ENCODE measurements at places on chromosomes 1 and 21.

- DNase-seq, result no peak
These were observed 35.1 kb upstream of the RGS7 start for GRCh38 chr1:241391926-241392710.

DNA sequence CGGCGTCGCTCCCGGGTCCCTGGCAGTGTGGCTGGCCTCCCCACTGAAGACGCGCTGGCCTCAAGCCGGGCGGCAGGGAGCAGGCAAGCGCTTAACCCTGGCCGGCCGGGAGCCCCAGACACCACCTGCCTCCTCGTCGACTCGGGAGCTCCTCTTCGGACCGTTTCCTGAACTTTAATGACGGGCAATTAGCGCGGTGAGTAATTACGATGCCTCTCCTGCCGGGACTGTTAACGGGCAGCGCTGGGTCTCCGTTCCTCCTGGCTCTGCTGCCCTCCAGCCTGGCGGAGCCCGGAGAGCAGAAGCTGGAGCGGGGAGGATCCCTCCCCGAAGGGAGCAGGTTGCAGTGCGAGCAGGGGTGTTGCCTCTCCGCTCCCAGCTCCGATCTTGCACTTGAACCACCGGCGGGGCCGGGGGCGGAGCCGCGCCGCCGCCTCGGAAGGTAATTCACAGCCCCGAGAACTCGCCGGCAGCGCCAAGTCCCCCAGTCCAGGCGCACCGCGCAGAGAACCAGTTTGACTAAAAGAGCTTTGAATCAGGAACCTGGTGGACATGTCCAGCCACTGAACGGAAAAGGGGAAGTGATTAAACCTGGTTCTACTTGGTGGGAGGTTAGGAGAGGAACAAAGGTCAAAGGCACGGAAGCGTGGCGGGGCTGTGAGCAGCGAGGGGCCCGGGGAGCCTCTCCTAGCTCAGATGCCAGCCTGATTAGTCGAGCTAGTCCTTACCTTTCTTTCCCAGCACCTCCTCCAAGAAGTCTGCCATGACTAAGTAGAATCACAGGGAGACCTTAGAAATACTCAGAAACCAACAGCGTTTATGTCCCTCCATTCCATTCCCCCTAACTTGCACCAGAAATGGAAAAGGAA, 18.3 kb upstream of the PLEKHA6 start:
- DNase-seq, result no peak

- no peak for DNase-seq
These were observed 42.3 kb downstream of the DUSP10 start for GRCh38 chr1:221699577-221699976.

GRCh38 chr1:225635649-225636048, 17.3 kb downstream of the ENAH start:
- no peak for DNase-seq

- DNase-seq, result no peak
These were observed 8.2 kb downstream of the GOLPH3L start for GRCh38 chr1:150688763-150689162.

GRCh38 chr1:76012341-76013205, 62.0 kb upstream of the ST6GALNAC3 start:
- no peak for DNase-seq

DNA sequence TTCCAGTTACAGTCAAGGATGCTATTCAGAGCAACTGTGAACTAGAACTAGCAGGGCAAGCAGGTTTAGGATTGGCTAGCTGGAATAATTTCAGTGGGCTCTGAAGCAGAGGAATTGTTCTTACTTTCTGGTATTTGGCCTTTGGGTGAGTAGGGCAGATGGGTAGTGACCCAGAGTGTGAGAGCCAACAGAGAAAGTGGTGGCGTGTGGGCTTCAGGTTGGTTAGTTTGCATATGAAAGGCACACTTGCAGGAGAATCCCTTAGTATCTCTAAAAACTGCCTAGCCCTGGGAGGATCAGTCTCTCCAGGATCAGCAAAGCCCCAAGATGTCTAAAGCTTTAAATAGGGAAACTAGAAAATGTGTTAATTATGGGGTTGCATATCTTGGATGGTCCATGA, 67.6 kb upstream of the LRRC8B start:
- DNase-seq, result no peak

GRCh38 chr1:172180501-172181285, 239.8 kb upstream of the C1orf105 start:
- DNase-seq, result peak; percentile 13

GRCh38 chr1:91937613-91938012, 11.6 kb upstream of the BRDT start:
- DNase-seq, result no peak

- no peak for DNase-seq
These were observed 3.5 kb upstream of the ACTA1 start for GRCh38 chr1:229437443-229437842.

- no peak for DNase-seq
These were observed at the start of gene LRRN2 for GRCh38 chr1:204685236-204686006. LRRN2 (minus strand) TSS chr1:204685738; CDS start chr1:204619992, 65,746 bp downstream.

DNA sequence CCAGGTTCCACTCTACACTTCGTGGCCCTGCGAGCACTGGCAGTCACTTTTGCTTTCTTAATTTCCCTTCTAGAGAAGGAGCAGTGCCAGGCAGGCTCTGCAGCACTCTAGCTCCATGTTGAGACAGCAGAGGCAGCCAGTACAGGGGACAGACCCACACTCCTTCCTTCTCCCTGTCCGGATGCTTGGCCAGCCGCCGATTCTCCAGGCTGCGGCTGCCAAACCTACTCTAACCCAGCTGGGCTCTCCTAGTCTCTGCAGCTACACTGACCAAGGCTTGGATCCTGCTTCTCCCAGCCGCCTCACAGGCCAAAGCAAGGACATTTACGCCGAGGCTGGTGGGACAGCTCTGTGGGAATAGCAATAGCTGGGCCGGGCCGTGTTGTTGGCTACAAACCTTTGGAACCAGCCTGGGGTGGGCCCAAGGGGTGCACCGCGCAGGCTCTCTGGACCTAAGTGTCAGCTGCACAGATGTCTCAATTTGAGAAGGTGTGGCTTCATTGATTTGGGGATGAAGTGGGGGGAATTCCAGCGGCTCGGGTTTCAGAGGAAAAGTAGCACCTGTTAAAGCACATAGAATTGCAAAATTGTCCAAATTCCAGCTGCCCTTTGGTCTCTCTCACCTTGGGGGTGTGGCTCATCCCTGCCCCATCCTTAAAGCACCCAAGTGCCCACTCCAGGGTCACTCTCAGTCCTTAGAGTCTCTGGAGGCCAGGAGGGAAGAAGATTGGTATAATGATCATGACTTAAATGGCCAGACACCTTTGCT, 3.2 kb downstream of the BARHL2 start:
- DNase-seq, result no peak

- no peak for DNase-seq
These were observed 16.4 kb downstream of the TP73 start for GRCh38 chr1:3668585-3669300.

DNA sequence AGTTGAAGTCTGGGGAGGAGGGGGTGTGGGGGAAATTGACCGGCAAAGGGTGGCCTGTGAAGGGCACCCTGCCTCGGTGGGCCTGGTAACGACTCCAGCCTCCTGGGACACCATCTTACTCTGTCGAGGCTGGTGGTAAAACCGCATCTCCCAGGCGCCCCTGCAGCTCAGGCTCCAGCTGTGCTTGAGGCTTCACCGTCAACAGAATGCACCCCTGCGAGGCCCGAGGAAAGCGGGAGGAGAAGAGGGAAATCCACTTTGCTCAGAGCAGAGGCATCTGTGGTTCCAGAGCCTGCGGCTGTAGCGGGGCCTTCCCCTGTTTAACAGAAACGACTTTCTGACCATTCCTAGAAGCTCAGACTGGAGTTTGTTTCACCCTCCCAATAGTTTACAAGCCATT, 165.6 kb downstream of the NPHP4 start:
- no peak for DNase-seq

- no peak for DNase-seq
These were observed 80.9 kb downstream of the TLR5 start for GRCh38 chr1:223062177-223062576.

- DNase-seq, result no peak
These were observed 48.1 kb upstream of the BACH1 start for GRCh38 chr21:29250636-29251035.

DNA sequence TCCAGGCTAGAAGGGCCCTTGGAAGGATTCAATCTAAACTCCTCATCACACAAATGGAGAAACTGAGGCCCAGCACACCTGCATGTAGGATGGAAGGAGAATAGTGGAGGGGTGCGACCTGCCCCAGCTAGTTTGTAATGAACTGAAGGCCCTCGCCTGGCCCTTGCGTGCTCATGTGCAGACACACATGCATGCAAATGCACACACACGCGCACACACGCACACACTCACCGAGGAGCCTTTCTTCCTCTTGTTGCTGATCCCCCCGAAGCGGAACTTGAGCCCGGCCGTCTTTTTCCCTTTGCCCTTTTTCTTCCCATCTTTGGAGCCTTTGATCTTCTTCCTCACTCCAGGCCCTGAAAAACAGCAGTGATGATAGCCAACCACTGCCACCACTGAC, 27.9 kb downstream of the CHD5 start:
- no peak for DNase-seq

- no peak for DNase-seq
These were observed 228.2 kb downstream of the PCP4 start for GRCh38 chr21:40095477-40095876.

DNA sequence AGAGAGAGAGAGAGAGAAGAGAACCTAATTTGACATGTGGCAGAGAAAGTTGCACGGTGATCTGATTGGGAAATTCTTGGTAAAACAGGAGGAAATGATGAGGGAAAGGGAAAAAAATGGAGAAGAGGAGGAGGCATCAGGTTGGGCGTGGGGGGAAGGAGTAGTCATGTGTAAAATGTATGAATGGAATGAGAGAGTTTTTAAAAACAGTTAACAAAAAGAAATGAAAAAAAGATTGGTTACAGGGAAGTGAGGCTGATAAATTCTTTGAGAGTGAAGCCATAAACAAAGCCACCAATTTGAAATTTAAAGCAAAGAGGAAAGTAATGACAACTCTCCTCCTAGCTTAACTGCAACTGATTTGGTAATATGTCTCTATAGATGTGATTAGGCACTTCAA, 409.2 kb downstream of the USH2A start:
- DNase-seq, result no peak

- no peak for DNase-seq
These were observed 1.1 kb downstream of the EFNA3 start for GRCh38 chr1:155079487-155080311.

DNA sequence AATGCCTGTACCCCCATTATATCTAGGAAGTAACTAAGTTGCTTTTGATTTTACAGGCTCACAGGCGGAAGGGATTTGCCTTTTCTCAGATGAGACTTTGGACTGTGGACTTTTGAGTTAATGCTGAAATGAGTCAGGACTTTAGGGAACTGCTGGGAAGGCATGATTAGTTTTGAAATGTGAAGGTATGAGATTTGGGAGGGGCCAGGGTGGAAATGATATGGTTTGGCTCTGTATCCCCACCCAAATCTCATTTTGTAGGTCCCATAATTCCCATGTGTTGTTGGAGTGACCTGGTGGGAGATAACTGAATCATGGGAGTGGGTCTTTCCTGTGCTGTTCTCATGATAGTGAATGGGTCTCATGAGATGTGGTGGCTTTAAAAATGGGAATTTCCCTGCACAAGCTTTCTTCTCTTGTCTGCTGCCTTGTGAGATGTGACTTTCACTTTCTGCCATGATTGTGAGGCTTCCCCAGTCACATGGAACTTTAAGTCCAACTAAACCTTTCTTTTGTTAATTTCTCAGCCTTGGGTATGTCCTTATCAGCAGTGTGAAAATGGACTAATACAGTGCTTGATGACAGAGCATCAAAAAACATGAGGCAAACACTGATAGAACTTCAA, 1119.5 kb downstream of the PLA2G4A start:
- no peak for DNase-seq

GRCh38 chr1:119946724-119947123, 50.4 kb upstream of the ADAM30 start:
- no peak for DNase-seq

DNA sequence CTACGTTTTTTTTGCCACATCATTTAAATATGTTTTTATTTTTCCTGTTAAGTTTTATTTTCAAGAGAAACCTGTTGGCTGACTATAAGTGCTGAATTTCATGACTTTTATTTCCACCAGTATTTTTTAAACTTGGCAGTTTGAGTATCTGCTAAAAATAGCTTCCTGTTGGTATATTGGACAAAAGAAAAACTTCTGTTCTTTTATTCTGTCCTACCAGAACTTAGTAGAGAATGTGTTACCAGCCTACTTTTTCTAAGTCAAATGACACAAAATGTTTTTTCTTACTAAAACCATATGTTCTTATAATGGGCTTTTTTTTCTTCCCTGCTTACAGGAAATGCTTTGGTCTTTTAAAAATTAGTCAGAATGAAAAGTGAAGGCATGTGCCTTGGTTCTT, 7.6 kb downstream of the DR1 start:
- no peak for DNase-seq

- no peak for DNase-seq
These were observed 7.4 kb downstream of the CD48 start for GRCh38 chr1:160704250-160704649.

DNA sequence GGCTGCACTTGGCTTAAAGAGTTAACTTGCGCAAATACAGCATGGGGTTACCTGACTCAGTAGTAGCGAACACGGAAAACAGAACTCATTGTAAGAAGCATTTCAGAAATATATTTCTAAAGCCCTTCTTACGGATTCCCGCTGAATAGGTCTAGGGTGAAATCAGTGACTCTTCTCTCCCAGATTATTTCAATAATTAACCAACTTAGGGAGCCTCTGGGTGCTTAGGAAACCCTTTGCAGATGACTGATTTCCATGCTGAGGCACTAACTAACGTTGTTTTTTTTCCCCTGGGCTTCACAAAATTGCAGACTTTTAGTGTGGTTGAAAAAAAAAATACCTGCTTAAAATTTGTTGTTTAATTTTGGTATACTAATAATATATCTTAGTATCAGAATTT, 40.3 kb downstream of the BTG3 start:
- DNase-seq, result no peak

DNA sequence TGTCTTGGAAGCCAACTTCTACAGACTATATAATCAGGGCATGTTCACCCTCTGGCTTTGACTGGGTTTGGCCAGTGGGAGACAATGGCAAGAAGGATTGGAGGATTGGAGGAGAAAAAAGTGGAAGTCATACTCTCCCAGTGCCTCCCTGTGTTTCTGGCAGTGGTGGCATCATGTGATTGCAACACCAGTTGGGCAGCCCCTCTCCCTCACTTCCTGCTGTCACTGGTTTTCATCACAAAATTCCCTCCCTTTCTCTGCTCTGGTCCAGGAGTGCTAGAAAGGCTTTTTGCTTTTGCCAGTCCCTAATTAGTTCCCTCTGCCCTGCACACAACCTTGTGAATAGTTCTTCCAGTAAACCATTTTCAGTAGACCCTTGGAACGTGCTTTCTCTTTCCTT, 3.7 kb upstream of the QSOX1 start:
- no peak for DNase-seq

Data from stimulated activated CD4-positive, alpha-beta T cell treated with anti-CD3 and anti-CD28 coated beads, TNF-alpha, amount 100 ng/mL, for 1 hour (primary cell).